ENCODE measurements at places on chromosomes 7 and 10. TPM values are rescaled to one million over a fixed set of nuclear protein-coding genes. Genes with fewer than 3 reads are reported as not detected.

SFTPA1 gene
- not detected for polyA plus RNA-seq

ASB10 gene
- 6.2 TPM for polyA plus RNA-seq

IGFBP1 gene
- 0.16 TPM for polyA plus RNA-seq

NANOS1 gene
- 6.7 TPM for polyA plus RNA-seq

ASZ1 gene
- polyA plus RNA-seq, result not detected

NT5C3A gene
- 31.7 TPM for polyA plus RNA-seq

MASTL gene
- polyA plus RNA-seq, result 5.3 TPM

TMEM225B gene
- polyA plus RNA-seq, result 0.77 TPM

INMT gene
- polyA plus RNA-seq, result 8.3 TPM

OPN1SW gene
- 2.0 TPM for polyA plus RNA-seq

CLEC2L gene
- polyA plus RNA-seq, result 2.5 TPM

LRRC61 gene
- 6.8 TPM for polyA plus RNA-seq

TAS2R16 gene
- not detected for polyA plus RNA-seq

ANKRD61 gene
- polyA plus RNA-seq, result 1.0 TPM

CPA4 gene
- polyA plus RNA-seq, result 2.2 TPM

LIPK gene
- polyA plus RNA-seq, result not detected

NXPH1 gene
- polyA plus RNA-seq, result not detected

KIF20B gene
- polyA plus RNA-seq, result 5.3 TPM

CD36 gene
- polyA plus RNA-seq, result 333 TPM

PNLIPRP2 gene
- 0.25 TPM for polyA plus RNA-seq

INA gene
- polyA plus RNA-seq, result 0.15 TPM

SPDYE18 gene
- polyA plus RNA-seq, result 0.22 TPM

CLCN1 gene
- polyA plus RNA-seq, result 2.6 TPM

RUFY2 gene
- polyA plus RNA-seq, result 16.6 TPM

KIFBP gene
- polyA plus RNA-seq, result 23.4 TPM

ZNF716 gene
- 0.03 TPM for polyA plus RNA-seq

SPDYE9 gene
- 0.20 TPM for polyA plus RNA-seq

HSPA12A gene
- polyA plus RNA-seq, result 5.3 TPM

ZNF25 gene
- polyA plus RNA-seq, result 14.0 TPM

CPN1 gene
- polyA plus RNA-seq, result not detected

FANK1 gene
- polyA plus RNA-seq, result 0.71 TPM

AMPH gene
- polyA plus RNA-seq, result 7.0 TPM

MRC1 gene
- polyA plus RNA-seq, result 14.5 TPM

ZNF277 gene
- 25.4 TPM for polyA plus RNA-seq

MRPS17 gene
- polyA plus RNA-seq, result 14.5 TPM

STEAP1 gene
- 1.5 TPM for polyA plus RNA-seq

NFE2L3 gene
- 5.3 TPM for polyA plus RNA-seq

TAS2R41 gene
- not detected for polyA plus RNA-seq

CFAP58 gene
- 0.37 TPM for polyA plus RNA-seq

ARL3 gene
- polyA plus RNA-seq, result 13.0 TPM

FOXI2 gene
- 0.47 TPM for polyA plus RNA-seq

CYP3A4 gene
- 0.22 TPM for polyA plus RNA-seq

SERPINE1 gene
- 5.6 TPM for polyA plus RNA-seq

OR6B1 gene
- polyA plus RNA-seq, result not detected

FGL2 gene
- polyA plus RNA-seq, result 27.9 TPM

HSPB1 gene
- 2,009 TPM for polyA plus RNA-seq

LRRC17 gene
- 28.5 TPM for polyA plus RNA-seq

FRMD4A gene
- polyA plus RNA-seq, result 36.3 TPM

KCND2 gene
- 1.2 TPM for polyA plus RNA-seq

BTBD16 gene
- 0.13 TPM for polyA plus RNA-seq

ZNF425 gene
- polyA plus RNA-seq, result 3.0 TPM

IRF5 gene
- polyA plus RNA-seq, result 3.2 TPM

MLXIPL gene
- polyA plus RNA-seq, result 0.10 TPM
